SJSA1 (cell line): ENCODE measurements at places on chromosomes 12 and 14.
A peak's percentile ranks its signal among the peaks of the same experiment; 100 is the strongest.

DNA sequence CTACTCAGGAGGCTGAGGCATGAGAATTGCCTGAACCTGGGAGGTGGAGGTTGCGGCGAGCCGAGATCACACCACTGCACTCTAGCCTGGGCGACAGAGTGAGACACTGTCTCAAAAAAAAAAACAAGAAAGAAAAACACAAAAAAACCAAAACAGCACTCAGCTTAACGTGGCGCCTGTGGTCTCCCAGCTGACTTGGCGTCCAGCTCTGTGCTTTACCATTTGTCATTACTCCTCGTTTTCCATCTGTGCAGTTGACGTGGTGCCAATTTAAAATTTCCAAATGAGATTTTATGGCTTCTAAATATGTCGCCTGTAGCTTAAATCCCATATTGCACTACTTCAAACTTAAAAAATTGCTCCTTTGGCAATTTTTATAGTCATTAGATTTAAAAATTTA, 2.0 kb downstream of the MGP start:
- H3K27me3 ChIP-seq, result no peaks in the 10 kb centered on the region; the same call in 1 of the 2 replicates
- no peak for DNase-seq
- H3K36me3 ChIP-seq, result no peaks in the 10 kb centered on the region
- H3K4me1 ChIP-seq, result no peaks in the 10 kb centered on the region

GRCh38 chr12:122908915-122909314, 13.0 kb upstream of the VPS37B start:
- no peaks in the 10 kb centered on the region for H3K36me3 ChIP-seq
- DNase-seq, result no peak
- no peaks in the 10 kb centered on the region for H3K27me3 ChIP-seq
- peaks cover 3% of the 10 kb centered on the region; the same call in 1 of the 2 replicates for H3K4me1 ChIP-seq
- H3K27ac ChIP-seq, result no peak overlapping the region
- no peak overlapping the region for H3K4me3 ChIP-seq

- H3K4me1 ChIP-seq, result peaks cover 71% of the 10 kb centered on the region
- no peaks in the 10 kb centered on the region for H3K27me3 ChIP-seq
- no peak for DNase-seq
Observed at GRCh38 chr14:52352061-52352491, 38.0 kb downstream of the PTGER2 start.

DNA sequence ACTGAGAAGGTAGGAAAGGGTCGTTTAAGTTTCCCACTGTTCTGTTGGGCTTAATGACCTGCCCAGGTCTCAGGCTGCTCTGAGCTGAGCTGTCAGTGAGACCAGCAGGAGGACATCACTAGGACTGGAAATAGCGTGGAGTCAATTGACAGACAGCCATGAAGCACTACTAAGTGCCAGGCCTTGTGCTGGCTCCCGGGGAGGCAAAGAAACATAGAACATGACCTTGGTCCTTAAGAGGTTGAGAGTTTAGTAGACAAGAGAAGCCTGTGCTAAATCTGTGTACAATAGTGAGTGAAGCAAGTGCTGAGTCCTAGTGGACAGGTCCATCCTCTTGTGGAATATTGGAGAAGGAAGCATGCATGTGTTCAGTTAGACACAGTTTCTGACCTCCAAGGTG, 239.2 kb downstream of the CACNA1C start:
- no peaks in the 10 kb centered on the region for H3K36me3 ChIP-seq
- no peaks in the 10 kb centered on the region for H3K27me3 ChIP-seq
- H3K4me3 ChIP-seq, result no peak overlapping the region
- no peak for DNase-seq

DNA sequence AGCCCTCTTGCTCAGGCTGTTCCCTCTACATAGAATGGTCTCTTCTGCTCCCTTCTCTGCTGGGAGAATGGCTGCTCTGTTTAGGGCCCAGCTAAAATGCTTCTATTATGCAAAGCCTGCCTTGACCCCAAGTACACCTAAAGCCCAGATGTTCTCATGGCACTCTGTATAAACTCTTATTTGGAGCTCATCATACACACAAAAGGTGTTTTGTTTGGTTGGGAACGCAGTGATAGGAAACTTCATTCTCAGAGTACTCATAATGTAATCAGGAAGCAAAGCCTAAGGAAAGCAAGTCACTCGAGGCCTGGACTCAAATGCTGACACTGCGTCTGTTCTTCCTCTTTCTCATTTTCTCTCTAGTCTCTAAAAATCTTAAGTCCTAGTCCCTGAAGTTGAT, 38.2 kb upstream of the SYCP3 start:
- H3K27me3 ChIP-seq, result no peaks in the 10 kb centered on the region
- no peak overlapping the region for H3K27ac ChIP-seq
- no peaks in the 10 kb centered on the region for H3K36me3 ChIP-seq
- H3K4me3 ChIP-seq, result no peak overlapping the region

- no peak for DNase-seq
- no peaks in the 10 kb centered on the region for H3K36me3 ChIP-seq
- no peak overlapping the region for H3K4me3 ChIP-seq
- no peak overlapping the region for H3K27ac ChIP-seq
- H3K27me3 ChIP-seq, result no peaks in the 10 kb centered on the region
Observed at GRCh38 chr12:109193896-109194295, 77.5 kb downstream of the ACACB start.

DNA sequence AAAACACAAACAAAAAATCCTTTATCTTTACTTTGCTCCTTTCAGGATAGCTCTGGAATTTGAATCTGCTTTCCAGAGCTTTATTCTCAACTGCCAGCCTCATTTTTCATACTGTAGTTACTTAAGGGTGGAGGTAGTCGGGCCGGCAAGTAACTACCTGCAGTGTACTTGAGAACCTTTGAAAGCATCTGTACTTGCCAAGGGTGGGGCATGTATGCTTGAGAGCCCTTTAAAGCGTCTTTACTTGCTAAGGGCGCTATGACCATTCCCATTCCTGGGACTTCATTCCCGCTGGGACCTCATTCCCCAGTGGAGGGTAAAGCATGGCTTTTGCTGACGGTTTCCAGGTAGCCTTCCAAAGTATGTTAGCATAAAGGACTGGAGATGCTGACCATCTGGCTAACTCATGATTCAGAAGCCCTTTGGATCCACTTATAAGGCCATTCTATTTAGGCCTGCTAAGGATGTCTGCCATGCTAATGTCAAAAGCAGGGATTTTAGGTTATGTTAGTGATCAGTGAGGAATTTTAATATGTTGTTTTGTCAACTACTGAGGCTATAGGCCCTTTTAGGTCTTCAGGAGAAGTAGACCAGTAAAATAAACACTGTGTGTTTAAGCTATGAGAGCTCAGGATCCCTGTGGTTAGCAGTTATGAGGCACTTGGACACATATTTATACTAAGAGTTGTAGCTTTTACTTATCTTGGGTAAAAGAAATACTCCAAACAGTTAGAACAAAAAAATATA, 74.9 kb downstream of the CRADD start:
- H3K4me3 ChIP-seq, result no peak overlapping the region
- no peaks in the 10 kb centered on the region for H3K27me3 ChIP-seq
- DNase-seq, result peak; percentile 56
- no peaks in the 10 kb centered on the region for H3K36me3 ChIP-seq

DNA sequence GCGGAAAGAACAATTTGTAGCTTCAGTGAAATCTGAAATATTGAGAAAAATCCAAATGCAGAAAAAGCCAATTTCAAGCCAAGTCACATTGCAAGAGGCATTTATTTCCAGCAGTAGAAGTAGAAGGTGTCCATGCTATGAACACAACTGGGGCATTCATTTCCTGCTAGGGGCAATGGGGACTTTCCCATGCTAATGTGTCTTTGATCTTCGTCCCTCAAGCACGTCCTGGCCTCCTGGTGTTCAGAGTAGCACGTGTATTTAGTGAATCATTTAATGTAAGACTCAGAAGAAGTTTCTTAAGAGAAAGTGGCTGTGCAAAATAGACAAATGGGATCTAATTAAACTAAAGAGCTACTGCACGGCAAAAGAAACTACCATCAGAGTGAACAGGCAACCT, 267.9 kb downstream of the TMEM132C start:
- no peaks in the 10 kb centered on the region for H3K4me1 ChIP-seq
- no peak overlapping the region for H3K27ac ChIP-seq
- H3K36me3 ChIP-seq, result no peaks in the 10 kb centered on the region
- no peak overlapping the region for H3K4me3 ChIP-seq
- DNase-seq, result no peak

DNA sequence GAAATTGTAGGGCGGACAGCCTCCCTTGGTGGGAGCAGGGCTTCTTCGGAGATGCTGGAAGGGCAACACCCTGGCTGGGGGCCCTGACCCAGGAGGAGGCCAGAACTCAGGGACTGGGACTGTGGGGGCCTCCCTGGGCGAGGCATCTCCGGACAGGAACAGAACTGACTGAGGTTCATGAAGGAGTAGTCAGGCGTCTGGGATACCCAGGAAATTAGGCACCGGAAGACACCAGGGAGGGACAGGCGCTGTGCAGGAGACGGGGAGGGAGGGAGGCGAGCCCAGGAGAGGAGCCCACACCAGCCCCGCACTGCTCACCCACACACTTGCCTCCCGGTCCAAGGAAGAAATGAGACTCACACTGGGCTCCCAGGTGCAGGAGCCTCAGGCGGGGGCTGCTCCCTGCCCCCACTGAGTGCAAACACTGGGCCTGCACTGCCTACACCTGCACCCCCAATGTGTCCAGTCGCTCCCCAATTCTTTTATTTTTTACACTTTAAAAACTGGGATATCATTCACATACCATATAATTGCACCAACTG, 262.6 kb upstream of the SFSWAP start:
- no peak overlapping the region for H3K4me3 ChIP-seq
- DNase-seq, result no peak
- no peaks in the 10 kb centered on the region for H3K27me3 ChIP-seq
- H3K4me1 ChIP-seq, result no peaks in the 10 kb centered on the region

DNA sequence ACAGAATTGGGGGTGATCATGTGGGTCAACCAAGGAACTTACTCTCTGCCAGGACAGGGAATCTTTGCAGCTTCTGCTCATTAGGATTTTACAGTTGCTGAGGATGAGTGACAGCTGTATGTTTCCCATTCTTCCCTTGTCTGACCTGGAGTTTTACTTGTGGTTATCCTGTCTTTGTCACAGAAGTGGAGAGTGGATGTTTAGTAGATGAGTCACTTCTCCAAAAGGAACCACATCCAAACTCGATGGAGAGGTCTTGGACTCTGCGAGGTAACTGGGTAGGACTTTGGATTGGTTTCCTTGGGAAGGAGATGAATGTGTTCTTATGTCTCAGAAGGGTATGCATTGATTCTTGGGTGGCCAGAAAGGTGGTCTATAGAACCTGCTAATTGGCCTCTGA, 53.8 kb upstream of the USP44 start:
- H3K4me1 ChIP-seq, result peaks cover 54% of the 10 kb centered on the region
- no peaks in the 10 kb centered on the region for H3K36me3 ChIP-seq
- no peak overlapping the region for H3K4me3 ChIP-seq
- H3K27ac ChIP-seq, result peak overlapping the region; percentile 49
- peak; percentile 51 for DNase-seq

- H3K36me3 ChIP-seq, result peaks cover 17% of the 10 kb centered on the region
- H3K27ac ChIP-seq, result no peak overlapping the region
- no peak for DNase-seq
- peaks cover 16% of the 10 kb centered on the region for H3K4me1 ChIP-seq
- H3K27me3 ChIP-seq, result no peaks in the 10 kb centered on the region
Observed at GRCh38 chr12:2832550-2833127, 2.2 kb downstream of the NRIP2 start.
